ENCODE measurements at places on chromosomes 13 and 19.

- DNase-seq: no peak
Measured at GRCh38 chr19:45585158-45585577, 566 bp upstream of the OPA3 start.

DNA sequence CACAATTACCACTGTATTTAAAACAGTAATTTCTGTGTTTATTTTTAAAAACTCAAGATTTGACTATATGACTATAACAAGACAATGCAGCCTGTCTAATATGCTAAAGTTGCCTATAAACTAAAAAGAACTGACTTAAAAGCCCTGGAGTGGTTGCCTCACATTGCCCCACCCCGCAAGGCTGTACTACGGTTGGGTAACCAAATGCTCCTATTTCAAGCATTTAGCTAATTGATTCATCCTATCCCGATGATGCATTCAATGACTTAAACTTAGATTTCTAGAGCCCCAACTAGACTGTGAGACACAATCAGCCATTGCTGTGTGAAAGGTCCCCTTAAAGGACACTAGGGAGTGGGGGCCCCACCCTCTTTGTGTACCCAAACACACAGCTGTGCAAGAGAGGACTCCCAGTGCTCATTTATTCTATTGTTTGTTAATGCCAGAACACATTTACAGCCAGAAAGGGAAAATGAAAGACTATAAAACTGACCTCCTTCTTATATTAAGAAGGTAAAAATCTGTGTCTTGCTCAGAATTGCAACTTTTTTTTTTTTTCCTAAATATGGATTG, 66.9 kb downstream of the MIPEP start:
- DNase-seq: no peak

GRCh38 chr19:35644987-35645679, 3.0 kb upstream of the COX6B1 start:
- peak; percentile 31 for DNase-seq

DNA sequence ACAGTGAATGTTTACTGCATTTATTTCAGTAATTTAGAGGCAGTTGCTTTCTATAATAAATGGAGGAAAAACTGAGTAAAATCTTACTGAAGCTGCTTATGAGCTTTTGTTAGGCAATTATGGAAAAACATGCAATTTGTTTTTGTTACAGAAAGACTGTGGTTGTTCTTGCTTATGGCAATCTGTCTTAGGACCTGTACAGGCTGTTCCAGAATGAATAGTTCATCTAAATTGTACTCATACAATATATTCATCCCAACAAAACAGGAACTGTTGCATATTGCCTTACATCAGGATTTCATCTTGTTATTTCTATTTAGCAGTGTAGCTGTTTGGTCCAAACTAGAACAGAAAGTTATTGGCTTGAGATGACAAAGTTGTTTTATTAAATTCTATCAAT, 199.2 kb downstream of the NALCN start:
- DNase-seq: no peak

DNA sequence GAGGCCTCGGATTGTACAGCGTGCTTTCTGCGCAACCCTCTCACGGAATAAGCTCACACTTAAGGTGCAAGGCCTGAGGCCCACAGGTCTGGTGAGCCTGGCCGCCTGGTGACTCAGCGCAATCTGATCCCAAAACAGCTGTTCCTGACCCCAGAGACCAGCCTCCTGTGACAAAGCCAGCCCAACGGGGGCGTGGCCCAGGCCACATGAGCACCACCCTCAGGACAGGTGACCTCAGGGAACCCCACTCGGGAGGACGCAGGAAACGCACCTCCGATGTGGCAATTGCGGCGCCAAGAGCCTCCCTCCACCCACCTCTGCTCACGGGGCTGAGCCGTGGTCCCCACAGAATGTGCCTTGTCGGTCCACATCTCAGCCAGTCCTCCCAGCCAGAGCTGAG, 26.4 kb downstream of the GRTP1 start:
- DNase-seq: no peak

GRCh38 chr13:60584976-60585375, 188.0 kb downstream of the TDRD3 start:
- DNase-seq: no peak

DNA sequence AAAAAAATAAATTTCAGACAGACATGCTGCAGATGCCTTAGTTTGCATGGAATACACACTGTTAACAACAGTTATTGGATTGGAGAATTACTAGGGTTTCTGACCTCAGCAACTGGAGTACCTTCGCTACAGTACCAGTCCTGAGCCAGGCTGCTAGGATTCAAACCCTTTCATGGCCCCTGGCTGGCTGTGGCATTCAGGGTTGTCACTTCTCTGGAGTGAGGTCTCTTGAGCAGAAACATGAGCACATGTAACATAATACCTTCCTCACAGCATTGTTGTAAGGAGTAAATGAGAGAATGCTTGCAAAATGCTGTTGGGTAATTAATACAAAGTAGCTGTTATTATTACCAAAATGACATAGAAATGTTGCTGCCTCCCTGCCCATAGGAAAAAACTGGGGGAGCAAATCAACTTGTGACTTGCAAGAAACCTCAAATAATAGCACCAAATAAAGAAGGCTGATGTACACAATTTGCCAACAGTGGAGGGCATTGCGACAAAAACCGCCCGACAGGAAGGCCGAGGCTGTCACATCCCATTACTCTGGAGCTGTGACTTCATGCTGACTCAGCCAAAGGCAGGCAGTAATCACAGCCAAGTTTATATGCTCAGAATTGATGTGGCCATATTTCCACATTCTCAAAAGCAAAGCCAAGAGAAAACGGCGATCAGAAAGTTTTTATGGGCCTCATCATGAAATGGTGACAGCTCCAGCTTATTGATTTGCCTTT, 100.4 kb downstream of the RFC3 start:
- no peak for DNase-seq
